ENCODE measurements at places on chromosomes 6 and 20.

GRCh38 chr6:88339761-88340160, 173.6 kb upstream of the CNR1 start:
- DNase-seq: no peak

- peak; percentile 66 for DNase-seq
Observed at GRCh38 chr6:35165630-35166071, 24.5 kb upstream of the TCP11 start.

DNA sequence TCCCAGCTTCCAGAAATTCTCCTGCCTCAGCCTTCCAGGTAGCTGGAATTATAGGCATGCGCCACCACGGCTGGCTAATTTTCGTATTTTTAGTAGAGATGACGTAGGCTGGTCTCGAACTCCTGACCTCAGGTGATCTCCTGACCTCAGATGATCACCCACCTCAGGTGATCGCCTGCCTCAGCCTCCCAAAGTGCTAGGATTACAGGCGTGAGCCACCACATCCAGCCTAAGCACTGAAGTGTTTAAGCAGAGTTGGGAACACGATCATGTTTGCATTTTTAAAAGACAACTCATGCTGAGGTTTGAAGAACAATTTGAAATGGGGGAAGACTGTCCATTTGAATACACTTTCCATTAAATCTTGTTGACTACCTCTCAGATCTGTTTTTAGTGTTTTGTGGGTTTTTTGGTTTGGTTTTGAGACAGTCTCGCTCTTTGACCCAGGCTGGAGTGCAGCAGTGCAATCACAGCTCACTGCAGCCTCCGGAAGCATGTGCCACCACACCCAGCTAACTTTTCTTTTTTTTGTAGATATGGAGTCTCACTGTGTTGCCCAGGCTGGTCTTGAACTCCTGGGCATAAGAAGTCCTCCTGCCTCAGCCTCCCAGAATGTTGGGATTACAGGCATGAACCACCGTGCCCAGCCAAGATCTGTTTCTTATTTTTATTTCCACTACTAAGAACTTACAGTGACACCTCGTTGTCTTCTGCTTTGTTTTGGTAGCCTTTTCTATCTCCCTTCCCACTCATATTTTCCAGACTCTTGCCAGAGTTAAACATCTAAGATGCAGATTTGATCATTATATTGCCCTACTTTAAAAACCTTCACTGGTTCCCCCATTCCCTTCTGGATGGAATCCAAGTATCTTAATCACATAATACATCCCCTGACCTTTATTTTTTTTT, 5.5 kb downstream of the CASP8AP2 start:
- DNase-seq: no peak

GRCh38 chr6:137878486-137879285, 11.6 kb downstream of the TNFAIP3 start:
- DNase-seq: no peak
